EH (cell line): ENCODE measurements at places on chromosomes 1 and 21.
A peak's percentile ranks its signal among the peaks of the same experiment; 100 is the strongest.

- DNase-seq: no peak
Observed at GRCh38 chr1:76508871-76509270, 358.4 kb upstream of the ST6GALNAC5 start.

GRCh38 chr1:223748405-223748772, 36.0 kb downstream of the CAPN2 start:
- DNase-seq: peak; percentile 76

GRCh38 chr21:44948426-44949120, 8.7 kb downstream of the SLX9 start:
- DNase-seq: no peak

DNA sequence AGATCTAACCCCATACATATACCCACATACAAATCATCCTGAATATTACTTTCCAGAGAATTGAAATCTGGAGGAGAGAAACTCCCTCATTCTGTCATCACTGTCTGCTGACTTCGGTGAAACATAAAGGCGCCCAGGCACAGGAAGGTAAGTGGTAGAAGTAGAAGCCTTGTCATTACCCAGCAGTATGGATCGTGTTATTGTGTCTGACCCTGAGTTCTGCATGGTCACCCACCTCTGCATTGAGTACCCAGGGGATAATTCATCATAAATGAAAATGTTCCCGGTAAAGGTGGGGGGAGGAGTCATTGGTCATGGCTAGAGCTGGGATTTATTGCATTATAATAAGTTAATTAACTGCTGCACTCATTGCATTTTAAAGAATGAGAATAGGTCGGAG, 342.6 kb upstream of the PKN2 start:
- DNase-seq: no peak

DNA sequence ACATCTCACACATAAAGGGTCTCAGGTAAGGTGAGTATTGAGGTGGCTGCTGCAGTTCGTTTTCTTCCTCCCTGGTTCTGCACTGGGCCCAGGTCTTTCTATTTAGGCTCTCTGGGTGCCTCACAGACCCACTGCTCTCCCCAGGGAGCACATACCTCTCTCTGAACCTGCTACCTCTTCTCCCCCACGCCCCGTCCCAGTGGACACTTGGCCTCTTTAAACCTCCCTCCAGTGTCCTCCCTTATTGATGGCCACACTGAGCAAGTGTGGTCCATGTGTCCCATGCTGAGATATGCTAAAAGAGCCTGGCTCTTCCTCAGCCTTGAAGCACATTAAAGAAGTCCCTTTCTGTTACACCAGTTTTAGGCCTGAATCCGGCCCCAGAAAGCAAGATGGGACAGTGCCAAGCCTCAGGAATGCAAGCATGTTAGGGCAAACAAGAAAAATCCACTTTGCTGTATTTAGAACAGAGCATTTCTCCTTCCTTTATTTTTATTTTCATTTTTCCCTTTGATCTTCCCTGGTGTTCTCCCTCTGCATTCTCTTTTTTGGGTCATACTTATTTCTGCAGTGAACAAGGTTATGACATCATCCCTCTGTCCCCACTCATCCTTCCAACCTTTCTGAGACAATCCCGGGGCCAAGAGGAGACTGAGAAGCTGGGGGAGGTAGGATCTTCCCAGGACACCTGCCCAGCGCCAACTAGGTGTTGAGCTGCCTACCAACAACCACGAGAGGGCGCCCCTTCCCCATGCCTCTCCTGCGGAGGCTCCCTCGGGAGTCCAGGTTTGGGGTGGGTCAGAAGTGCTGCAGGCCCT, 5.0 kb upstream of the CHI3L2 start:
- DNase-seq: peak; percentile 69

DNA sequence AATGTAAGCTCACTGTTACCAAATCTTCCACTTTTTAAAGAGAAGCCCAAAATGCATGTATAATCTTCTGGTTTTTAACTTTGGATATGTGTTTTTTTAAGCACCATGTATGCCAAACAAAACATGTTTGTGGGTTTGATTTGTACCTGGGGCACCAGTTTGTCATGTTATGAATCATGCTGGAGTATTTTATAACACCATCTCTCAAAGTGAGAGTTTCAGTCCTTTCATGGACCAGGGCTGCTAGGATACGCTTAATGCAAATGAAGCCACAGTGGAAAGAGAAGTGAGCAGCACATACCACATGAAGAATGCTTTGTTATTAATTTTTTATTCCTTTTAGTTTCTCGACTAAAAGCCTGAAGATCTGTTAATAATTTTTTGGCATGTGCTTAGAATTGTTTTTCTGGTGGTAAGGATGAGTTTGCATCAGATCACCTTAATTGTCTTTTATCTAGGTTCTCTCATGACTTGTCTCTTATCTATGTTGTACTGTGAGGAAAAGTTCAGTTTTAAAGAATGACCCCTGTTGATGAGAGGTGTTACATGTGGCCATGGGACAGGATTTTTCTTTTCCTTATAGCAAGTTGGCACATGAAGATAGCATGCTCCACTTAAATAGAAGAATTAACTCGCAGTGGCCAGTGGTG, 2.0 kb upstream of the RABGAP1L start:
- DNase-seq: no peak

GRCh38 chr1:155017041-155017945, 14.7 kb downstream of the ZBTB7B start:
- peak; percentile 84 for DNase-seq

GRCh38 chr1:66563941-66564630, 30.1 kb downstream of the SGIP1 start:
- peak; percentile 99 for DNase-seq

GRCh38 chr21:42276526-42277154, 38.6 kb downstream of the TFF3 start:
- DNase-seq: no peak

DNA sequence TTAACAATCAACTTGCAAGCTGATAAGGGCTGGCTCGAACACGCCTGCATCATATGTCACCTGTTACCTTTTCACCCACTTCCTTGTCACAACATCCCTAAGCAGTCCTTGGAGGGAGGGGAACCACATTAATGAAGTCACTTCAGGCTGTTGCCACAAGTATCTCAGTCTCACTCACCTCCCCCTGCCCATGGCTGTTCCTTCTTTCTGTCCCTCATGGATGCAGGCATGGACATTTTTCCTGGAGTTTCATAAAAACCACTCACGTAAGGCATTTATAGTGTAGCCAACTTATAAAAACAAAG, 76.8 kb upstream of the ANGPTL1 start:
- no peak for DNase-seq

DNA sequence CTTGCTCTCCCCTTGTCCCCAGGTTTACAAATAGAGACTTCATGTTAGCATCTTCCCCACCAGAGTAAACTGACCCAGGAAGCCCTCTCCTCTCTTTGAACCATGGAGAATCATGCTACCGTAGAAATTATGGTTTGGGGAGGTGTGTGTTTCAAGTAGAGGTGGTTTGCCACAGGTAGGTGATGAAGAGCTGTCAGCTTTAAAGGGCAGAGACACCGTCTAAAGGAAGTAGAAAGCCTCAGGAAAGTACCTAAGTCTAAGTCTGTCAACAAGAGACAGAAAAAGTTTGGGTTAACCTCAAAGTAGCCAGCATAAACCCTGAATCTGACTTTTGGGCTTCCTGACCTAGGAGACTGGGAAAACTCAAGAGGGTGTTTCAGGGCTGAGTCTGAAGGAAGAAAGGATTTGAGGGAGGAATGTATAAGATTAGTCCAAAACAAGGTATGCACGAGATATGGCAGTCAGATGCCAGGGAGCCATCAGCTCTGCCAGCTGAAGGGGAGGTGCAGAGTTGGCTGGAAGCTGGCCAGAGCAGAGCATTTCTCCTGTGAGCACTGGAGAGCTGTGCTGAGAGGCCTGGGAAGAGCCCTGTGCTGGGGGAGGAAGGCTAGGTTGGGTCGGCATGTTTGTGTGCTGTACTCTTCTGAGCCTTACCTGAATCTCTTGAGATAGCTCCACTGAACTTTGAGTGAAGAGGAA, 14.3 kb downstream of the ADAMTSL4 start:
- peak; percentile 60 for DNase-seq

DNA sequence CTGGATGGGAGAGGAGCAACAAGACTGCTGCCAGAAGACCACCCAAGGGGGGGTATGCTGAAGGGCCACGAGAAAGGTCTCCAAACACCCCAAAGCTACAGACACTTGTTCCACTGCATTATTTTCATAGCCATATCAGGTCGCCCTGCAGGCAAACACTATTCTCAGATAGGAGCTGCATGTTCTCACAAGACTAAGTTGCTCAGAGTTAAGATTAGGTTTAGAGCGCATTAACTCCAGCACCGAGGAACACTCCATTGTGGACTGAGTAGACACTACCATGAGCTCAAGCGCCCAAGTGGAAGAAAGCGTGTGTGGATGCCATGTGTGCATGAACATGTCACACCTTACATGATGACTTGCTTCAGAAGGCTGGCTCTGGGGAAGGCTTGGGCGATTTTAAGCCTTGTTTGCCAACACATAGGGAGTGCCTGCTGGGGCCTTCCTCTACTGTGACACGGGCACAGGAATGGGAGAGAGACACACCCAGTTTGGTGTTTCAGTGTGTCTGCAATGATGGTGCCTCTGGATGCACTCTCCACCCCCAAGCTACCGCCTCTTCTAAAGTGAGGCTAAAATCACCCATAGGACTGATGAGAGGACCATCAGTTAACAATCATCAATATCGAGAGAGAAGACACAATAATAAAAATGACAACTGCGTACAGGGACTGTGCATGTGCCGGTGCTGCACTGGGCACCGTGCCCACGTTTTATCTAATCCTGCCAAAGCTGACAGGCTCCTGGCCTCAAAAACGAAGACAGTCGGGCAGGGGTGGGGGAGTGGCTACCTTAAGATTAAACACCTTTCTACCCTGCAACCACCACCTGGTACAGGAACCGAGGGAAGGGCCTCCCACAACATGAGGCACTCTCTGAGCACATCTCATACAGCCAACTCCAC, 34.9 kb downstream of the SSBP3 start:
- no peak for DNase-seq

DNA sequence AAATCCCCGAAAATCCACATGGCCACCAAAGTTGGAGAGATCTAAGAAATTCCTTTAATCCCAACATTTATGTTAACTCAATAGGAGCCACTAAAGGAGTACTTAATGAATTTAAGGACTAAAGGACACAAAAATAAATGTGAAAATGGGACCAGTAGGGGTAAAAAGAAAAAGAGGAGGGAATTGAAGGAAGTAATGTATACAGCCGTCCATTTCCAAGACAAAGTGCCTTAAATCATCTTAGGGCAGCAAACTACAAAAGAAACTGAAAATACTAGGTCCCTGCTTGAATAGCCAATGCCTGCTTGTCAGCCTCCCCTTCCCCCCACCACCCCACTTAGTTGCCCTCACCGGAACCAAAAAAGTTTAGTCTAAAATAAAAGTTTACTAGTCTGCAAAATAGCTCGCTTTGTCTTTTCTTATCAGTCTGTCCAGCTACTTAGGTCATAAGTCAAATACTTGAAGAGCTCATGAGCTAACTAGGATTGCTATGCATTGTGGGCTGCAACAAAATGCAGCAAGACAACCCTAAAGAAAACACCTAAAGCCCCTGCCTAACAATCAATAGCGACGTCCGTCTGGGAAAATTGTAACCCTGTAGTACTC, 66.3 kb upstream of the TLR5 start:
- no peak for DNase-seq

- no peak for DNase-seq
Observed at GRCh38 chr1:89198081-89198480, 661 bp downstream of the GBP4 start.

- no peak for DNase-seq
Observed at GRCh38 chr1:58577654-58578030, 590 bp upstream of the TACSTD2 start.

GRCh38 chr1:169133801-169134502, 27.5 kb downstream of the ATP1B1 start:
- peak; percentile 33 for DNase-seq

DNA sequence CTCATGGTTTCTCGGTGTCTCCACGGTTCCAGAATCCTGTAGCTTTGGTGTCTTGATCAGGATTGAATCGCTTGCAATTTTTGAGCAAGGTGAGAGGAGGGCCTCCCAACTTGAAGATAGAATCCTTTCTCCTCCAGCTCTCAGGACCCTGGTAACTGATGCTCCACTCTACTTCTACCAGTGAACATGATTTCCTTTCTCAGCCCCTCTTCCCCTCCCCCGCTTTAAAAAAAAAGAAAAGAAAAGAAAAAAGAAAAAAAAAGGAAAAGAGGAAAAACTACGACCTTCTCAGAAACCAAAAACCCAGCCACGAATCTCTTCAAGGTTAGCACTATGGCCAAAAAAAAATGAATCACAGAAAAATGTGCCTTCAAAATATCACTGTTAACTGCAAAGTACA, 1.2 kb downstream of the ARHGEF11 start:
- DNase-seq: no peak

- DNase-seq: no peak
Observed at GRCh38 chr21:31926498-31926897, 53.7 kb downstream of the HUNK start.

DNA sequence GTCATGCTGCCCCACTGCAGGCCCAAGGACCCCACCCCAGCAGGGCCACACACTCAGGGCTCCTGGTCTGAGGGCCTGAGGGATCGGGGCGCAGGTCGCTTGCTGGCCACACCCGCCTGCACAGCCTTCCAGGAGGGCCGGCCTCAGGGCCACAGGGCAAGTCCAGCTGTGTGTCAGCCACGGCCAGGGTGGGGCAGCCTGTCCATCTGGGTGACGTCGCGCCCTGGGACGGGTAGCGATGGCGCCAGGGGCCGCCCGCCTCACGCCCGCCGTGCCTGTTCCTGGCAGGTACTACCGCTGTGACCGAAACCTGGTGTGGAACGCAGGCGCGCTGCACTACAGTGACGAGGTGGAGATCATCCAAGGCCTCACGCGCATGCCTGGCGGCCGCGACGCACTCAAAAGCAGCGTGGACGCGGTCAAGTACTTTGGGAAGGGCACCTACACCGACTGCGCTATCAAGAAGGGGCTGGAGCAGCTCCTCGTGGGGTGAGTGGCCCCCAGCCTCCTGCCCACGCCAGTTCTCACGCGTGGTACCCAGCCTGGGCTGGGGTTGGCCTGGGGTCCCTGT, 2.5 kb downstream of the COL6A1 start:
- no peak for DNase-seq

GRCh38 chr1:30381266-30381665, 342.1 kb downstream of the MATN1 start:
- DNase-seq: no peak

GRCh38 chr1:208200116-208200515, 44.1 kb downstream of the PLXNA2 start:
- no peak for DNase-seq
